Stimulated activated naive CD8-positive, alpha-beta T cell treated with anti-CD3 and anti-CD28 coated beads, Interleukin-15, amount 100 ng/mL, for 72 hours (primary cell): ENCODE measurements at places on chromosomes 5 and 9.

DNA sequence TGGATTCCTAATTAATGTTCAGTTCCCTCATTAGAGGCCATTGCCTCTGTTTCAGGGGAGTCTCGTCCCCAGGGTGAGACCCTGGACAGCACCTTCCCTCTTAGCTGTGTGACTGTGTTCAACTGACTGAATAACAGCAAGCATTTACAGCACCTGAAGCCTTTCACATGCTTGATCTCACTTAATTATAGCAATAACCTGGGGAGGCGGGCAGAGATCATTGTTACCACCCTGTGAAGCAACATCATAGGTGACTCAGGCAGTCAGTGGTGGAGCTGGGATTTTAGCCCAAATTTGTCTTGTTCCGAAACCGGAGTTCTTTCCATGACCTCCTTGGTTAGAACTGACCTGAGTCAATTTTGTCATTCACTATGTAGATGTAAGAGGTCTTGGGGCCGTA lies 105.2 kb upstream of the RAD23B start:
- no peak for DNase-seq

GRCh38 chr5:36264202-36264760 lies 22.6 kb upstream of the NADK2 start:
- DNase-seq = no peak

DNA sequence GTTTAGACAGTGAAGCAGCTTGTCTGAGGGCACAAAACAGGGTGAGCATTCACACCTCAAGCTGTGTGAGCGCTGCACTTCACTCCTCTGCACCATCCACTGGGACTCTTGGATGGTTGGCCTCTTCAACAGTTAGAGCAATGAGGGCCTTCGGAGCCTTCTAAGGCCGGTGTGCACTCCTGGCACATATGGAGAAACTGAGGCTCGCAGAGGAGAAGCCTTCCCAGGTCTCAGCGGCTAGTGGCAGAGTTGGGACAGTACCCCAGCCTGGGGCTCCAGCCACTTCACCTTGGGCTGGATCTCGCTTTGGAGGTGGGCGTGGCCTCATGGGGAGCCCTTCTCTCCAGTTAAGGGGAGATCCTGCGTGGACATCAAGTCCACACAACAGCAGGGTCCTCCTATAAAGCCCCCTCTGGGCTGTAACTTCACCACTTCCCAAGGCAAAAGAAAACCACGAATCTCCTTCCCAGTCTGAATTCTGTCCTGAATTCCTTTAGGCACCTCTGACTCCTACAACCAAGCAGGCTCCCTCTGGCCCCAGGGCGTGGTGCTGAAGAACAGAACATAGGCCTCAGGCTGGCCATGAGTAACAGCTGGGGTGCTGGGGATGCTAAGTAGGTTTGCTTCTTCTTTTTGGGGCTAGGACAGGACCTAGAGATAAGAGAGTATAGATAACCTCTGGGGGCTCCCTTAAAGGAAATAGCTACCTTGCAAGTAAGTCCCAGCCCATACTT lies 30.5 kb upstream of the CSF1R start:
- DNase-seq = no peak

- no peak for DNase-seq
Observed at GRCh38 chr9:95788521-95788991, 86.9 kb upstream of the ERCC6L2 start.

- no peak for DNase-seq
Observed at GRCh38 chr5:56759521-56760216, 55.7 kb upstream of the MAP3K1 start.

- no peak for DNase-seq
Observed at GRCh38 chr5:31726952-31727351, 88.0 kb downstream of the PDZD2 start.

- peak; percentile 36 for DNase-seq
Observed at GRCh38 chr9:131273856-131274673, 2.2 kb downstream of the FAM78A start.

GRCh38 chr5:1525624-1526189 lies 1.9 kb upstream of the LPCAT1 start:
- DNase-seq = no peak

DNA sequence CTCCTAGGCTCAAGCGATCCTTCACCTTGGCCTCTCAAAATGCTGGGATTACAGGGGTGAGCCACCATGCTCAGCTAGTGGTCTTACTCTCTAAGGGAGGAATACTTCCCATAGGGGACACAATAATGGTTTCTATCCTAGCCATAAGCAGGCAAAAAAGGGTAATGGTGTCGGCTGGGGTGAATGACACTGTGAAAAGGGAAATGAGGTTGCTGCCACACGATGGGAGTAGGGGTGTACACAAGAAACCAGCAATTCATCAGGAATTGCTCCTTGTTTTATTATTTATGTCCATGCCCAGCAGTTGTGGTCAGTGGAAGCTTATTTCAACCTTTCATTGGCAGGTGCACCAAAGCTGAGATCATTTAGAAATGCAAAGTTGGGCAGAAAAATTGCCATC lies 70.3 kb upstream of the ZFR start:
- no peak for DNase-seq

GRCh38 chr9:91085517-91086291 lies 276.0 kb downstream of the AUH start:
- no peak for DNase-seq

- DNase-seq = no peak
Observed at GRCh38 chr9:97517331-97518089, 16.0 kb downstream of the TMOD1 start.

- no peak for DNase-seq
Observed at GRCh38 chr5:62457071-62457470, 44.5 kb downstream of the IPO11 start.

DNA sequence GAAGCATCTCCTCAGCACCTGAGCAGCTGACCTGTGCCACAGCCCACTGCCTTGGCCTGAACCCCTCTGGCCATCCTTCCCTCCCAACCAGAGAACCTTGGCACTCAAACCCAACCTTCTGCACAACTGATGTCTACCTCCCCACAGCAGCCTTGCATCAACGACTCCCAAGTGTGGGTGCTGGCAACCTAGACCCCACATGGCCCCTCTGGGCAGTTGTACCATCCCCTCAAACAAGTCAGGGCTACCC lies 10.3 kb downstream of the SEPTIN8 start:
- DNase-seq = no peak

GRCh38 chr9:135887021-135887507 lies 20.3 kb downstream of the CAMSAP1 start:
- DNase-seq = no peak

DNA sequence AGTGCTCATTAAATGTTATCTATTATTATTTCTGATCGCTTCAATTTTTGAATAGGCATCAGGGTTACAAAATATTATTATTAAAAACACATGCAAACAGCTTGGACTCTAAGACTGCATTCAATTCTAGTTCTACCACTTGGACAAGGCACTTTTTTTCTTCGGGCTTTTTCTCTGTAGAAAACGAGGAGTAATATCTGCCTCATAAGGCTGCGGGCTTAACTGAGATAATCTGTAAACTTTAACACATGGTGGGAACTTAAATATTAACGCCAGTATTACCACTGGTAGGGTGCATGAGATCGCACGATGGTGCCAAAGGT lies 511 bp upstream of the SPDL1 start:
- DNase-seq = no peak

GRCh38 chr9:134215699-134216448 lies 51.5 kb upstream of the RNU6ATAC start:
- no peak for DNase-seq

- no peak for DNase-seq
Observed at GRCh38 chr5:10681731-10682679, 79.0 kb downstream of the DAP start.

DNA sequence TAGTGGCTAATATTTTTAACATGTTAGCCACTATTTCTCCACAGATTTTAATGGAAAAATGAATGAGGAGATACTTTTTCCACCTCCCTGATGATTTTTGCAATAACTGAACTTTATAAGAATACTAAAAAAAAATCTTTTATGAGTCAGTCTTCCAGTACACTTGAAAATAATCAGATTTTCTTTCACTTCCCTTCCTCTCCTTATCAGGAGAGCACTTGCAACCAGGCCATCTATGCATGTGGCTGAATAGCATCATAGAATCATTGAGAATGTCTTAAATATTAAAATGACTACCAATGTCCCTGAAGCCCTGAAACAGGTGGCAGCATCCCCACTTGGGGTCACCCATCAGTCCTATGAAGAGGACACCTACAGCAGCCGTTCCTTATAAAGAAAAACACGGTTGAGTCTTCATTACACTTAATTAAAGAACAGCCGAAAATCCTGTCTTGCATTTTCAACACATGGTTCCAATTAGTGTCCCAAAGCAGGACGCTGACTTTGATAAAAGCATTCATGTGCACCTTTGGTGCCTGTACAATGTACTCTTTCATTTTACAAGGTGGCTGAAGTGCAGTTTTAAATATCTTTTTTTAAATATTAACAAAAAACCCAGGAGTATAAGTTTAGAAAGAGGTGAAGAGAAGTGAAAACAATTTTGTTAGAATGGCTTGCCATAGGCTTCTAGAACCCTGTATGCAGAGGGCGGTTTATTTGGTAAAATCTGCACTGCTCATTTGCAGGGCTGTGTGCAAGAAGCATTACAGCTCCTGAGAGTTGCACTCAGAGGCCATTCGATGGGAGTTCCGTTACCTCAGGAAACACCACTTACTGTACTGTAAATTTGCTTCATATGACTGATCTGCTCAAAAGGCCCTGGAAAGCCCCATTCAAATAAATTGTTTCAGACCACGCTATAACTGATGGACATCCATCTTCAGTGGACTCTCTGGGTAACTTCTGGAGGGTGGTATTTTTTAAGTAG lies 106.9 kb upstream of the VCAN start:
- no peak for DNase-seq

DNA sequence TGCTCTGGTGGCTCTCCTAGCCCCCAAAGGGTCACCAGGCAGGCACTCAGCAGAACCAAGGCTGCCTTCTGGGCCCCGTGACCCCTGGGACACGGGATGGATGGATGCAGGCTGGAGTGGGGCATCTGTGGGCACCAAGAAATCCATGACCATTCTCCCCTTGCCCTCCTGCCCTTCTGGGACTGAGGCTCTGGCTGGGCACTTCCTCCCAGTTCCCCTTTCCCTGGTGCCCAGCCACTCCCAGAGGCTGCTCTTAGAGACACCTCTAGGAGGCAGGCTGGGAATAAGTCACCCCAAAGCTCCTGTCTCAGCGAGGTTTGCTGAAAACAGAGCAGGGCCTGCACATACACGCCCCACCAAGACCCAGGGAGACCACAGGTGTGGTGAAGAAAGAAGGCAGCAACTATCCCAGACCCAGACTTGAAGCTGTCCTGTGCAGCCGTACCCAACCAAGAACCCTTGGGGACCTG lies 943 bp downstream of the STING1 start:
- no peak for DNase-seq

GRCh38 chr5:110512266-110512665 lies 214.2 kb downstream of the TMEM232 start:
- DNase-seq = no peak

DNA sequence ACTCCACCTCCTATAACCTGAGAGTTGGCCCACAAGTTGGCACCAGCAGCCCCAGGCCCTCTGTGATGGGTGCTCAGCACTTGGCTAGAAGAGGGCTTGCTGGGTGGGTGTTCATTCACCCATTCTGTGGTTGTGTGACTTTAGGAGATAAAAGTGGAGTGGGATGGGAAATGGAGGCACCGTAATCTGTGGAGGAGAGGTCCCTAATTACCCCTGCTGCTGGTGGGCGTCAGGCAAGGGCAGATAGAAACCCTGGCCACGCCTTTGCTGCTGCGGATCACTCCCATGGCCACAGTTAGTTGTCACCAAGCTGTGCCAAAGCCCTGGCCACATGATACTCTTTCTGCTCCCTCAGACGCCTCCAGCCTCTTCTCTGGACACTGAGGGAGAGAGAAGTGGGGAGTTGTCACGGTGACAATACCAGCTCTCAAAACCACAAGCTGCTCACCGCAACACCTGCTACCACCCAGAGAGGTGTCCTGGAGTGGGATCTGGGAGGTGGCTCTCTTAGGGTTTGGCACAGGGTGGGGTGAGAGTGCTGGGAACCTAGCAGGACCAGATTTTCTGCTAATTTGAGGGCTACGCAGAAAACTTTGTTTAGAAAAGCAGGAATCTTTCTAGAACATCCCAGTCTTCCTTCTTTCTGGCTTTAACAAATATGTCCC lies 12.0 kb upstream of the NEUROG1 start:
- no peak for DNase-seq

DNA sequence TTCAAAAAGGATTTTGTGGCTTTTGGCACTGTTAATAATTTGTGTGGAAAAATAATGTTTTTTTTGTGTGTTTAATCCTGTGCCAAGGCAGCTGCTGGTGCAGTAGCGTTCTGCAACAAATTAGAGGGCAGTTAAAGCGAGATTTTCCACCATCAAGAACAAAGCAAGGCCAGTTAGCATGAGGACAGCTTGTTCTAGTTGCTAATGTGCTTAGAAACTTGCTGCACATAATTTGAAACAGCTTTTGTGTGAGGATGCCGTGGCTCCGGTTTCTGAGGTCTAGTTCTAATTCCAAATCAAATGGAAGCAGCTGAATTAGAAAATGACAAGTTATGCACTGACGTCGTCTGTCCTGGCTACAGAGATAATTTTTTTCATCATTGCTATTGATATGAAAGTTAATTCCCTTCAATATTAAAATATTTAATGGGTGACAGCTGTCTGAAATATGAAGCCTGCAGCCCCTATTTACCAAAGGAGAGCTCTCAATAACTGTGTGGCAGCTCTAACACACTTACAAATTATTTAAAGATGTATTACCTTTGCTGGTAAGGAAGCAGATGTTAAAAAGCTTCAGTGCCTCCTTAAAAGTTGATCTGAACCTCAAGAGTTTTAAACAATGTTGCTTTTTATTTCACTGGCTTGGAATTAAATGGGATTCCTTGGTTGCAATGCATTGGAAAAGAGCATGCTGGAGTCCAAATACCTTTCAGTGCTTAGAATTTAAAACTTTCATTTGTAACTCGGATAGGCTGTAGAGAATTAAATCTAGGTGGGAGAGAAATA lies 128.6 kb downstream of the SPATA31D1 start:
- no peak for DNase-seq

DNA sequence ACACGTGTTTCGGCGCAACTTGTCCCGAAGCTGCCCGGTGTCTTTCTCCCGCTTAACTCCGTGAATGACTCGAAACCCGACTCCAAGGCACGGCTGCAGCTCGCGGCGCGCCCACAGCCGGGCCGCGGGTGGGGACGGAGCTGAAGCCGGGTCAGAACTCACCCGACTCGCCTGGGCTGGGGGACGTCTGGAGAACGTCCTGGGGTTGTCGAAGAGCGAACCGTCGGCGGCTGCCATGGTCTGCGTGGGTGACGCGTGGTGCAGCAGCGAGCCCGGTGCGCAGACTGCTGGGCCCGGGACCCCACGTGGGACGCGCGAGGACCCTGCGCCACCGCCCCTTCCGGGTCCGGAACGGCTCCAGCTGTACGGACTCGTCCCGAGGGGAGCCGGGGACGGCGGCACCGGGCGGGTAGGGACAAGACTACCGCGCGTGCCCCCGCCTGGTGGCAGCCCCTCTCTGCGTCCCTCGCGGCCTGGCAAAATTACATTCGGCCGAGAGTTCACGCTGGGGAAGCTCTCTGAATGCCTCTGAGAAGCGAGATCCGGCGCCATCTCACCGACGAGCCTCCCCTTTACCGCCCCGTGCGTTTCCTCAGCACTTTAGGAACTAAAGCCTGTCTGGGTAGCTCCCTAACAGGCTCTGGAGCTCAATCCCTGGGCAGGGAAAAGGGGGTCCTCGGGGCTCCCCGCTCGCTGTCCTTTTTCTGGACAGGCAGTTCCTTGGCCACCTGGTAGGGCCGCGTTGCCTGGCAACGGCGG lies at the start of gene DDX31:
DDX31 (minus strand) TSS at position 286 of the 759 bp plus-strand sequence; CDS start at position 237, 49 bp downstream.
- peak; percentile 88 for DNase-seq

GRCh38 chr9:86639899-86640379 lies 285.7 kb upstream of the TUT7 start:
- no peak for DNase-seq

- no peak for DNase-seq
Observed at GRCh38 chr5:57627661-57628060, 145.1 kb upstream of the ACTBL2 start.
